ENCODE measurements at places on chromosomes 7 and 10.

DNA sequence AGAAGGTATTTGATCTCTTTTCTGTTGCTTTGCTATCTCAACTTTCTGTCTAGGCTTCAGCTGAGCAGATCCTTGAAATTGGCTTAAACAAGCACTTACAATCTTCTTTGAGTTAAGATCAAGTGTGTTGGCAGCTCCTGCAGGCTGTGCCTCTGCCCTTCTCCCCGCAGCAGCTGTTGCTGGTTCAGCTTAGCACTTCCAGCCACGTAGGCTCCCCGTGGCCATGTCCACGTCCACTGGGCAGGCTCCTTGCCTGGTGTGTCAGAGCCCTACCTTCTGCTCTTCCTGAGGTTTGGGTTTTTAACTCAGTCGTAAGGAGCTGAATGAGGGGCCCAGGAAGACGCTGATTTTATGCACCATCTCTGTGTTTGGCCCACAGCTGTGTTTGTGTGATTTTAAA lies 47.2 kb downstream of the CAMK1D start:
- no peak for DNase-seq

- no peak for DNase-seq
Observed at GRCh38 chr7:33876596-33877274, 28.6 kb upstream of the BMPER start.

- DNase-seq: no peak
Observed at GRCh38 chr10:474946-475345, 214.5 kb downstream of the DIP2C start.

- DNase-seq: no peak
Observed at GRCh38 chr7:29924006-29924405, 65.6 kb downstream of the SCRN1 start.

GRCh38 chr7:44712012-44712411 lies 36.6 kb upstream of the ZMIZ2 start:
- no peak for DNase-seq

DNA sequence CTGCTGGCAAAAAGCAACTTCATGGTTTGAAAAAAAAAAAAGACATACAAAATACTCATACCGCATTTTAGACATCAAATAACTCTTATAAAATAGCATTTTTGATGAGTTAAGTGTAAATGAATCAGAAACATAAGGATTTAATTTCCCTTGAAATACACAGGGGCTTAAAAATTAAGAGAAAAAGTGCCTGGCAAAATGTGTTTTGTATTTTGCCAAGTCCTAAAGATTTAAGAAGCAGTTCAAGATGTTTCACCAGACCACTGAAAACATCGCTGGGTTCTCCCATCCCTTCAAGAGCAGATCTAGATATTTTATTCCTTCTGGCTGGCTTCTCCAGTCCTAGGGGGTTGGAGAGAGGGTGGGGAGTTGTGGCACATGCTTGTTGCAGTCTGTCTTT lies 396.4 kb downstream of the INHBA start:
- no peak for DNase-seq

GRCh38 chr10:65358565-65358964 lies 1567.3 kb upstream of the LRRTM3 start:
- DNase-seq: no peak
